ENCODE measurements at places on chromosomes 3 and 15.

DNA sequence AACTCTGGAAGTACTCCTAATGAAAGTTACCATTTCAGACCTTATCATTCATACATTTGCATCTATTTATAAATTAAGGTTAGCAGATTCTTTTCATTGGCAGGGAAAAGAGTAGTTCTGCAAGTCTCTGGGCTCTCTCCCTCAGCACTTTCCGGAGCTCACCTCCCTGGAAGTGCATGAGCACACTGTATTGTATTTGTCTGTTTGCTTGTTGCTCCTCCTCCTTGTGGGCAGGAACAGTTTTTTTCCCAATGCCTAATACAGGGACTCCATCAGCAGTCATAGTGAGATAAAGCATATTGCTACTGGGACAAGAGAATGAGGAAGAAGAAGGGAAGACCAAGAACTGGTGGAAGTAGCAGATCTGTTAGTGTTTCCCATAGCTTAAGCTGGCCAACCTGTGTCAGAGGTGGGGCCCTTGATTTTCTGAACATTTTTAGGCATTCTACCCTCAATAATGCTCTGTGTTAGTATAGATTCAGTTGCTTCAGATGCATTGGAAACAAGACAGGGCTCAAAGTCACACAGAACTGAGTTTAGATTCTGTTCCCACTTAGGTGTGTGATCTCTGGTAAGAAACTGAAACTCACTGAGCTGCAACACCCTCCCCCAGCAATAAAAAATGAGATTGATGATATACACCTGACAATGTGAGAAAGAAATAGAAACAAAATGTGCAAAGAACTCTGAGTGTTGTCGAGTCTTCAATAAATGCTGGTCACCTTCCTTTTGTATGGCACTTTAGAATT, 407.8 kb downstream of the TUSC7 start:
- no peak for DNase-seq

GRCh38 chr15:99983886-99984286, 250.6 kb upstream of the LYSMD4 start:
- DNase-seq = no peak

GRCh38 chr3:149970716-149971402, at the start of gene PFN2:
PFN2 (minus strand) TSS chr3:149970895; CDS start chr3:149970856, 39 bp downstream.
- peak; percentile 54 for DNase-seq

GRCh38 chr3:11118181-11118682, 36.1 kb upstream of the HRH1 start:
- no peak for DNase-seq

DNA sequence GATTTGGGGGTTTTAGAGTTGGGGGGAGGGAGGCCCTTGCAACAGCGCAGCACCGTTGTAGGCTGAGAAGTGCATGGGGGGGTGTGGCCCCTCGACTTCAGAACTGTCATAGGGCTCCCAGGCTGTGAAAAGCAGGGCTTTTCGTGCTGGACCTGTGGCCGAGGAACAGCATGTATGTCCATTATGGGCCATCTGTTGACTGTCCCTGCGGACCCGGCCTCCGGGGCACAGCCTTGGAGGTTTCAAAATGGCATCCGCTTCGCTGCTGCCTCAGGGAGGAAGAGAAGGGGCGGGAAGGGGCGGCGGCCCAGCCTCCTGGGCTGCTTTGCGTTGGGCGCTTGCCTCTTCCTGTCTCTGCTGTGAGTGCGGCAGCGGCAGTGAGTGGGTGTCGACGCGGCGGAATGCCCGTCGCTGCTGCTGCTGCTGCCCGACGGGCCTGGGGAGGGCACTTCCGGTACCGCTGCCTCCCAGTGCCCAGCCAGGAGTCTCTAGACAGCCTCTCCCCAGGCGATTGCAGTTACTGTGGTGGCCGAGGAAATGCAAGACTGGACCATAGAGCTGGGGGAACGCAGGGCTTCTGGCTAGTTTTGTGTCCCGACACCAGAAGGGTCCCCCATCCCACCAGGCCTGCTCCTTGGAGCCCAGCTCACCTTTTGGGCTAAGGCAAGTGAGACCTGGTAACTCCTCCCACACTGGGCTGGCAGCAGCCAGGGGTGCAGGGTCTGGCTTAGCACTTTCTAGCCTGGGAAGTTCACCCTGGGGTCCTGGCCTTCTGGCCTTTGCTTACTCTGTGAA, 1.9 kb downstream of the GNAI2 start:
- DNase-seq = peak; percentile 85

DNA sequence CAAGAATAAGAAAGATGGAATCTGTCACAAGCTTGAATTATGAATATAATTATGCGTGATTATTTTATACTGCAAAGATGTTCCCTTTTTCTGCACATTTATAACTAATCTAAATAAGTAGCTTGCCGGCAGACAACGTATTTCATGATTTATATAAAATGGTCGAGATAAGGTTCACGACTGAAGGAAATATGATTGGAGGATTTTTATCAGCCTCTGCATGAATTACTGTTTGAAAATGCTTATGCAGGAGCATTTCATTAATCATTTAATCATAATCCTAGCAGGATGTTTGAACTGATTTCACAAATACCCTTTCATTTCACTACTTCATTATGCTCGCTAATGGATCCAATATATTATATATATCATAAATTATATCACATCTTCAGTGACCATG, 580.0 kb downstream of the FOXP1 start:
- DNase-seq = no peak

- DNase-seq = no peak
Observed at GRCh38 chr3:161389445-161390035, 18.2 kb upstream of the SPTSSB start.

- DNase-seq = no peak
Observed at GRCh38 chr3:20510396-20510795, 324.4 kb upstream of the SGO1 start.

- DNase-seq = no peak
Observed at GRCh38 chr3:136984837-136985236, 27.1 kb downstream of the IL20RB start.

DNA sequence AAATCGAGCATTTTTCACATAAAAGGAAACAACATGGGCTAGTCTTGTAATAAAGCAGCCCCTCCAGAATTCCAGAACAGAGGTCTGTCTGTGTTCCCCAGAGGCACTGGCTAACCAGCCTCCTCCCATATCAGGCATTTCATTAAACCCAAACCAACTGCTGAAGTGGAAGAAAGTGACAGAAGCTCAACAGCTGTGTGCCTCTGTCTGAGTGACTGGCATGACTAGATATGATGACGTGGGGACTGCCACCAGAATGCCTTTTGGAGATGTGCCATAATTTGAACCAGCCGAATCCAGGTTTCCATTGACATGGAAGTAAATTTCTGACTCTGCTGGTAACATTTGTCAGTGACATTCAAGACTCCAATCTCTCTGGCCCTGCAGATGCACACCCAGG, 8.7 kb downstream of the LIMD1 start:
- no peak for DNase-seq

GRCh38 chr3:48514431-48515227, 10.7 kb upstream of the SHISA5 start:
- no peak for DNase-seq

DNA sequence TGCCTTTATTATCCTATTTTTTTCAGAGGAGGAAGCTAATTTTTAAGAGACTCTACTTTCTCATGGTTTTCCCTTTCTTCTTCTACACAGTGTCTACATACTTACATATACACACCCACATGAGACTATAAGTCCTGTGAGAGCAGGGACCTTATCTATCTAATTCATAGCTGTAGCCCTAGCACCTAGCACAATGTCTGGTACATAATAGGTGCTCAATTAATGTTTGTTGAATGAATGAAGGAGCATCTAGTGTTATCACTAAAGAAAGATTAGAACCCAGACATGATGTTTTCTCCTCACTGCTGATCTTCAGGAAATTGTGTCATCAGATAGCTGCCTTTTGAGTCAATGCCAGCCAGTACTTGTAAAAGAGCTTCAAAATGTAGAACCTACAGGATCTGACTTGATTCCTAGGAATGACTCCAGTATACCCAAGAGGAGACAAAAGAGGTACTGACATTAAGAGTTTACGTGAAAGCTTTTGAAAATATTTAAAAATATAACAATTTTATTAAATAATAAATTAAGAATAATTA, 2.5 kb downstream of the SCG5 start:
- DNase-seq = no peak

DNA sequence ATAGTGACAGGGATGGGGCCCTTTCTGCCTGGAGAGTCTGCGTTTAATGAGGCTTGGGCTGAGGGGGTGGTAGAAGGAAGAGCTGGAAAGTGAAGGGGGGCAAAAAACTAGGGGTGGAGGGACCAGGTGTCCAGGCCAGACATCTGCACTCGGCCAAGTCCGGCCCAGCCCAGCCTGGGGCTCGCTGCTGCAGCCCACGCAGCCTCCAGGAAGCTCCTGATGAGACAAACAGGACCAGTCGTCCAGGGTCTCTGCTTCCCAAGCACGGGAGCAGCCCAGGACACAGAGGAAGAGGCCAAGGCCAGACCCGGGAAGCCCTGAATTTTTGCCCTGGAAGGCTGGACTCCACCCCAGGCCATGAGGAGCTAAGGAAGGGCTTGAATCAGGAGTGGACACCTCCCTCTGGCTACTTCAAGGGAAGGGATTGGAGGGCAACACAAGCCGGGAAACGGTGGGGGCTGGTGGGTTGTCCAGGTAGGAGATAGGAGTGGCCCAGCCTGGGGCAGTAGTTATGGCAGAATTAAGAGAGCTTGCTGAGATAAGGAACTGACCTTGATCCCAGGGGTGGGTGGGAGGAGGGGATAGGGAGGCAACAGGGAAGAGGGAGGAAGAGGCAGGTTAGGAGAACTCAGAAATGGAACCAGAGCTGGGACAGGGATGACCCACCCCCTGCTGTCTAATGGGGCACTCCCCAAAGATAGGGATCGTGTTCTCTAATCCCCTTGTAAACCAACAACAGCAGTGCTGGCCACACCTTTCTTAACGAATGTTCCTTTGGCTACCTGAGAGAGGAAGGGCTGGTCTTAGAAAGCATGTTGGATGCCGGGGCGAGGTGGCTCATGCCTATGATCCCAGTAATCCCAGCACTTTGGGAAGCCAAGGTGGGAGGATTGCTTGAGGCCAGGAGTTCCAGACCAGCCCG, 89.5 kb downstream of the ANP32A start:
- no peak for DNase-seq

- DNase-seq = no peak
Observed at GRCh38 chr3:181930105-181930504, 218.4 kb downstream of the SOX2 start.

DNA sequence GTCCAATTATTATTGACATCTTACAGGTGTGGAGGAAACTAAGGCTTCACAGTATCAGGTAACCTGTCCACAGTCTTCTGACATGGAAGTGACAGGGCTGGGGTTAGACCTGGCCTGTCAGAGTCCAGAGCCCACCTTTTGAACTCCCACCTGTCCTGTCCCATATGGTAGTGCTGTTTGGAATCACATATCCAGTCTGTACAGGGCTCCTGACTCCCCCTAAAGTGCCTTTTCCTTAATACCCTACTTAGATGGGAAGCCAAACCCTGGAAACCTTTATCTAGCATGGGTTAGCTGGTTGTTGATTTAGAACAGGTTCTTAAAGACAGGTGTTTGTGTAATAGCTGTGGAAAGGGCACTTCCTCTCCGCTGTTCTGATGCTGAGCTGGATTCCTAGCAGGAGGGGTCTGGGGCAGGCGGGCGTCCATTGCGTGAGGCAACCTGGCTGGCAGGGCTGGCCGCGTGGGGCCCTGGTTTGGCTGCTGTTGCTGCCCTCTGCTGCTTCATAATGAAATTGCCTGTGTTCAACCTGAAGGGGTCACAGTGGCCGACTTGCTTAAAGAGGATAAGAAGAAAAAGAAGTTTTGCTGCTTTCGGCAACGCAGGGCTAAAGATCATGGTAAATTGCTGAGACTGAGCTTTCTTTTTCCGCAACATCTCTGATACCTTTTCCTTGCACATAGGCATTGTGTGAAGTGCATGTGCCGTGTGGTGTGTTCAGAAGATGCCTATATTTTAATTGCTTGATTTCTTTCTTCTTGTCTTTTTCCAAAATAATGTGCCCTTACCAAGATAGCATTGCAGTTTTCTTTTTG, 136.2 kb downstream of the CHDH start:
- peak; percentile 47 for DNase-seq

- no peak for DNase-seq
Observed at GRCh38 chr3:55555873-55556618, 68.9 kb upstream of the WNT5A start.

- no peak for DNase-seq
Observed at GRCh38 chr3:125967156-125967555, 1.8 kb upstream of the ROPN1B start.

GRCh38 chr3:104066658-104067057, 1300.1 kb upstream of the ALCAM start:
- DNase-seq = no peak

GRCh38 chr3:5078151-5078550, 43.9 kb upstream of the ARL8B start:
- no peak for DNase-seq

GRCh38 chr3:177337541-177338331, 140.5 kb upstream of the TBL1XR1 start:
- DNase-seq = peak; percentile 49

- DNase-seq = no peak
Observed at GRCh38 chr15:38231436-38231835, 21.2 kb upstream of the SPRED1 start.

DNA sequence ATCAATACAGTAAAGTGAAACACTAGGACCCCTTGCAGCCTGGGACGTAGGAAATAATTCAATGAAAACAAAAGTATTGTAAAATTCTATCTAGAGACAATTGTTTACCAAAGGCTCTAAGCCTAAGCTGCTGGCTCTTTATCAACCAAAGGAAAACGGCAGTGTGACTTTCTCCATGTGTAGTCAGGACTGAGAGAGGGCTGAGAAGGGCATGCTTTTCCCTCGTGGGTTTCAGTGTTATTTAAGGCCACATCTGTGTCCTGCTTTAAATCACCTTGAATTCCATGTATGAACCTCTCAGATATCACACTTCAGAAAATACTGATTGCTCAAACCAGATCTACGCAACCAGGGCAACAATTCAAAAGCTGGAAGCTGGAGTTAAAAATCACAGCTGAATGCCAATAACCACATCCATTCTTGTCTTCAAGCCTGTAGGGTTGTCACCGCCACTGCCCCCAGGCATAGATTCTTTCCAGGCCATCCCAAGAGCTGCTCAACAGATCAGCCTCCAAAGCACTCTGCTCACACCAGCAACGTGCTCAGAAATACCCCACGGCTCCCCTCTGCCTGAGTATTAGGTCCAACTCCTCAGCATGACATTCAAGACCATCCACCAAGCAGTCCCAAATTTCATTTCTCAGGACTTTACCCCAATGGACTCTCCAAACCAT, 124.0 kb downstream of the SRGAP3 start:
- no peak for DNase-seq
